Stimulated activated CD8-positive, alpha-beta memory T cell treated with anti-CD3 and anti-CD28 coated beads, Interleukin-15, amount 100 ng/mL, for 24 hours (primary cell): ENCODE measurements at places on chromosomes 2 and 18.
A peak's percentile ranks its signal among the peaks of the same experiment; 100 is the strongest.

GRCh38 chr2:42102024-42102590 lies 54.3 kb downstream of the PKDCC start:
- peak; percentile 66 for DNase-seq

GRCh38 chr18:60018618-60019462 lies 119.0 kb downstream of the PMAIP1 start:
- DNase-seq = no peak

GRCh38 chr2:154437104-154437503 lies 261.4 kb upstream of the KCNJ3 start:
- no peak for DNase-seq

DNA sequence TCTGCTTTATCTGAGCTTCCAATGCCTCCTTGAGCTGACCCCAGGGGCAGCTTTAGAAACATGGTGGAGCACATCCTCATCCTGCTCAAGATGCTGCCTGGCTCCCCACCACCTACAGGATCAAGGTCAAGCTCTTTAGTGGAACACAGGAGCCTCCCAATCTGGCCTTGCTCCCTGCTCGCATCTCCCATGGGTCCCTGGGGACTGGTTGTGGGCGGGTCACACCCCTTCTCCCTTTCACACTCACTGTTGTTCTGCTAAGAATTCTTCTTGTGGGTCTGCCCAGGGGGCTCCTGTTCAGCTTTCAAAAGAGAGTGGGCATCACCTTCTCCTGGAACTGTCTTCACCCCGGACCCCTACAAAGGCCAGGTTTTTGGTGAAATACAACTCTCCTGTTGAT lies 8.4 kb upstream of the NT5DC4 start:
- DNase-seq = no peak

DNA sequence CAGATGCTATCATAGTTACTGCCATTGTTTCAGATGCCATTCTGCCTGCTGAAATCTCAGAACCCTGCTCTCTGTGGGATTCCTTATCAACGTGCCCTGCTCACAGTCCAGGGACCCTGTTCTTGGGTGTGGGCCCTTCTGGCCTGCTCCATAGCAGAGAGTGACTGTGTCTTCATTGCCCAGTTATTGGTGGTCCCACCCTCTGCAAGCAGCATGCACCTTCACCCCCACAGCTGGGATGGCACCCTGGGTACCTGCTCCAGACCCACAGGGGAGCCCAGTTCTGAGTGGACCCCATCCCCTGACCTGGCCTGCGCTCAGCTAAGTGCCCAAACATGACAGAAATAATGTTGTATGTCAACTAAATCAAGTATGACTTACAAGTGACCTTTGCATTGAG lies 36.6 kb downstream of the SMIM21 start:
- DNase-seq = no peak
